Cerebellar nuclear complex (tissue), 1 donor: ENCODE measurements at places on chromosomes 11 and 22.

- DNase-seq: no peak
Measured at GRCh38 chr11:47506795-47507562, 46.0 kb downstream of the CELF1 start.

- no peak for DNase-seq
Measured at GRCh38 chr22:37330200-37331033, 48.1 kb downstream of the CYTH4 start.

GRCh38 chr11:64790205-64791095 lies 12.1 kb upstream of the SF1 start:
- no peak for DNase-seq

DNA sequence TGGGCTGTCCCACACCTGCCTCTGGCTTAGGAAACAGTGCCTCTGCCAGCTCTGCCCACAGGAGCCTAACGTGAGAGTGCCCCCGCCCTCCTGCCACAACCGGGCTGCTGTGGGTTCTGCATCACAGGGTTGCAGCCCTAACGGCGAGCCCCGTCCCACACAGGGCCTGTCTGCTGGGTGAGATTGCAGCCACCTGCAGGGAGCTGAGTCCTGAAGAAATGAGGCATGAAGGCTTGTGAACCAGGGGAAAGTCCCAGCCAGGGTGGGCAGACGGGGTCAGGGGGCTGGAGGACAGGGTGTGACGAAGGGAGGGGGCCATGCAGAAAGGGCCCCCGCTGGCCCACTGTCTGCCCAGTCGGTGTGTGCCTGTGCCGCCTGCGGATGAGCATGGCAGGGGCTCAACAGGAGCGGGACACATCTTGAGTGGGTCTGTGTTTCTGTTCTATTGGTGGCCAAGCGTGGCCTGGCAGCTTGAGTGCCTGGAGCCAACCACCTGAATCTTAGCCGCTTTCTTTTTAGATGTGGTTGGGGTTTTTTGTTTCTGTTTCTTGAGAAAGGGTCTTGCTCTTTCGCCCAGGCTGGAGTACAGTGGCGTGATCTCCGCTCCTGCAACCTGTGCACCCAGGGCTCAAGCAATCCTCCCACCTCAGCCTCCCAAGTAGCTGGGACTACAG lies 38.9 kb downstream of the CTTN start:
- DNase-seq: no peak

DNA sequence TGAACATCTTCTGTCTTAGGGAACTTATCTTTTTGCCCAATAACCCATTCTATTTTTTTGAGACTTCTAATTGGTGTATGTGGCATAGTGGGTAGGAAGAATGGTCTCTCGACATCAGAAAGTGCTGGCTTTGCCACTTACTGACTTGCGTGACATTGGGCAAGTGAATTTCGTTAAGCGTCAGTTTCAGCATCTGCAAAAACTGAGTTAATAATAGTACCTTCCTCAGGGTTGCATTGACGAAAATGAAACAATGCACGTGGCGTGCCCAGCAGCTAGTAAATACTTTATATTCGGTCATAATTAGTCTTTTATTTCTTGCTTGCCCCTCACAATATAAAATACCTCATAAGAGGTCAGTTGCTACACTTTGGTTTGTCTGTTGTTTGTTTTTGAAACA lies 12.5 kb upstream of the GRIK4 start:
- no peak for DNase-seq
